Hypothalamus (tissue), 51 donors: ENCODE measurements at places on chromosomes 11 and 22.

- no peak for DNase-seq
These were observed 3.5 kb downstream of the CBX7 start for GRCh38 chr22:39148727-39149535.

DNA sequence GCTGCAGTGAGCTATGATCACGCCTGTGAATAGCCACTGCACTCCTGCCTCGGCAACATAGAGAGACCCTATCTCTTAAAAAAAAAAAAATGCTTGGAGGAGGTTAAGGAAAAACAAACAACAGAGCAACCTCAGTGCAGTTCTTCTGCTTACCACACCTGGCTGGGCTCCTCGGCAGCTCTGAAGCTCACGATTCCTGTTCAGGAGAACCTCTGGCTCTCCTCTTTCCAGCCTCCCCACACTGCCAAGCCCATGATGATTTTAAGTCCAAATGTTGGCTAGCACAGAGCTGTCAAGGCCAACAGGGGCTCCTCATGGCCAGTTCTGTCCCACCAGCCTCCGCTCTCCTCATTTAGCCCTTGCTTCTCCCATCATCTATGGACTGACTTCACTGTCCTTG is 69.7 kb upstream of the ARFGAP3 start:
- no peak for DNase-seq

DNA sequence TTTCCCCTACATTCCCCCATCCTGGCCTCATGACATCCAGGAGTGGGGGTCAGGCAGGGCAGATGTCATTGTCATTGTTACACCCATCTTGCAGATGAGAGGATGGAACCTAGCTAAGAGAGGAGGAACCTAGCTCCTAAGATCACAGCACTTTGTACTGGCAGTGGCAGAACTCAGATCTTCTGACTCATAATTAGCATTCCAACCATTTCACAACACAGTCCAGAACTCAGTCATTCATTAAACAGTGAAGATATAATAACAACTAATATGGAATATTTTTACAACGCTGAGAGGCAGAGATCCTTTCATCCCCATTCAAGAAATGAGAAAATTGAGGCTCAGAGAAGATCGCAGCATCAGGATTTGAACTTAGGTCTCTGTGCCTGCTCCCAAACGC is 127.8 kb downstream of the CHST1 start:
- no peak for DNase-seq

- DNase-seq = no peak
These were observed 8.3 kb downstream of the TRIM29 start for GRCh38 chr11:120129570-120129969.

GRCh38 chr11:68043029-68043348 is 4.2 kb downstream of the TCIRG1 start:
- DNase-seq = no peak

GRCh38 chr11:57349491-57350274 is 11.5 kb downstream of the P2RX3 start:
- peak; percentile 60 for DNase-seq

DNA sequence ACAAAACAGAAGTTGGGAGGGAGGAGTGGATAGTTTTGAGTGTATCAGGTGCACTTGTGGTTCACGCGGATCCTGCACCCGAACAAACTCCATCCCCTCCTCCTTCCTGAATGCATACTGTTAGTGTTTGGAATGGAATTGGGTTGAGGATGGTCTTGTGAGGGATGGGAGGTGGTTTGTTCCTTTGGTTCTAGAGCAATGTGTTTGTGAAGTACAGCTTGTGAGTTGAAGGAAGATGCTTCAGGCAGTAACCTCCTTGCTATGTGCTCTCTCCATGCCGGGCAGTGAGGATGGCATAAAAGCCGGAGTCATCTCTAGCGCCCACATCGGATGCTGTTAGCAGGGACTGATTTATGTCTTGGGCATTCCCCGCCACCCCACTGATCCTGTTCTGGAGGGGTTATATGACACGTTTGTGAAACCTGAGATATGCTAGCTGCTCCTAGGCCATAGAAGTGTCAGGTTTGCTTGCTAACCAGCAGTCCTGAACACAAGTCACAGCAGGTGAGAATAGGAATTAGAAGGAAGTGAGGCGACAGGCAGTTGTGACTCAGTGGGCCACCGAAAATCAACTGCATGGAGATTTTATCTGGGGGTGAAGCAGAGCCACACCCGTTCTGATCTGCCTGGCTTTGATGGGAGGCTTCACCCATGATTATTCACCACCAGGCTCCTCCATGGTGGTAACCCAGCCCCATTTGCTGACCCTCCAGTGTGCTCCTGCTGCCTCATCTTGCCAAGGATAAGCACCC is 2.2 kb downstream of the BCR start:
- no peak for DNase-seq

GRCh38 chr11:64745521-64746328 is 1.8 kb upstream of the RASGRP2 start:
- DNase-seq = peak; percentile 37

DNA sequence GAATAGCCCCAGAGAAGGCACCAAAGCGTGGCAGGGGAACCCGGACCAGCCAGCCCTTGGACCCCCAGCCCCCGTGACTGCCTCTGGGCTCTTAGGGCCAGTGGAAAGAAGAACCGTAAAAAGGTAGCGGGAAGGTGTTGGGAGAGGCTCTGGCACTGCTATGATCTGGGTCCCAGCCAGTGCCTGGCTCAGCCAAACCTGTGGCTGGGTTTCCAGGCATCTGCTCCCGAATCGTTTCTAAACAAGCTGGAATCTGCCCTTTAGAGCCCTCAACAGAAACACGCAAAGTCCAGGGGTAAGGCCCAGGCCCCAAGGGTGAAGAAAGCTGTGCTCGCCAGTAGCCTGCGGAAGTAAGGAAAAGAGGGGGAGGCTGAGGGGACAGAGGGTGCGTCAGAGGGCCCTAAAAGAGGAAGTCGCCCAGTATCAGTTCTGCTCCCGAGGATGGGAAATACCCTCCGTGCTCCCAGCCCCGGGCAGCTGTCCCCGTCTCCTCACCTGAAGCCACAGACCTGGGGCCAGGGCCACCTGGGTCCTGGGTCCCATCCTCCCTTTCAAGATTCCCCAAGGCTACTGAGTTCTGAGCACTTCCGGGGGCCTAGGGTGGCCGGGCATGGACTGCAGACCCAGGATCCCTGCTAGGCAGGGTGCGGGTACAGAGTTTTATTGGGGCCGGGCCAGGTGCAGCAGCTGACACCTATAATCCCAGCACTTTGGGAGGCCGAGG is 24.7 kb downstream of the IL10RA start:
- DNase-seq = peak; percentile 29

GRCh38 chr22:33418484-33418883 is 360.3 kb upstream of the SYN3 start:
- no peak for DNase-seq

DNA sequence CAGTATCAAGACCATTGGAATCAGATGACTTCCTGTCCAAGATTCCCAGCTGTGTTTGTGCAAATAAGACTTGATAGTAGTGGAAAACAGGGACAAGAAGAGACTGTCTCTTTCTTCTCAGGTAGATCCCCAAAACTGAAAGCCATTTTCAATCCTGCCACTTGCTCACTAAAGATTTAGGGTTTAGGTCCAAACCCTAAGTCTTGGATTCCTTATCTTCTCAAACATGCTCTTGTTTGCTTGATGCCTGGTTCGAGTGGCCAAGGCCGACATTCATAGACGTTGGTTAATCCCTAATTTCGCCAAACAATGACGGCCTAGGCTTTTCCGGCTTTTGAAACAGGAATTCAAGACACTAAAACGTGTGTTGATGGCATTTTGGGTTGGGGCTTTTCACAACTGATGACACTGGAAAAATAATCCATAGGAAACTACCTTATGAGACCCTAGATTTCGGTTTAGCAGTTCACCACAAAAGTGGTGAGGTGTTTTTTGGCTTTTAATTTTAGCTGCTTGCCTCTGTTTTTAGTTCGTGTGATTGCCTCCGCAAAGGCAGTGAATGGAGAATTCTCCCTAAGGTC is 1.0 kb upstream of the GTPBP1 start:
- no peak for DNase-seq

GRCh38 chr11:45580399-45580798 is 85.0 kb downstream of the CHST1 start:
- no peak for DNase-seq

DNA sequence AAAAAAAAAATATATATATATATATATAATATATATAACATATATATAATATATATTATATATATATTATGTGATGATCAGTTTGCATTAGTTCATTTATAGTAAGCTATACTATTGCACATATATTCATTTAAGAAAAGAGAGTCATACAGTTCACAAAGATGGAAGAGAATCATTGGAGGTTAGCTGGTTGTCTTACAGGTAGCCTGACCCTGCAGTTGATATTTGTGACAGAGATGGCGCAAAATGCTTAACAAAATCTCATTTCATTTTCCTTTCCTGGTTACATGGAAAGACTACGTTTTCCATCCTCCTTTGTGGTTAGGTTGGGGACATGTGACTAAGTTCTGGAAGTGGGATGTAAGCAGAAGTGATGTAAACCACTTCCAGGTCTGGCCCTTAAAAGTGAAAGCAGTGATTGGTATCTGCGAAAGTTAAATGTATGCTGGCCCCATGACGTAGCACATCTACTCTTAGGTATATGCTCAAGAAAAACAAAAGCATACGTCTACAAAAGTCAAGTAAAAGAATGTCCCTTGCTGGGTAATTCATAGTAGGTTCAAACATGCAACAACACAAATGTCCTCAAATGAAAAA is 7.2 kb upstream of the TMEM135 start:
- no peak for DNase-seq

GRCh38 chr11:76674517-76675400 is 4.2 kb upstream of the LRRC32 start:
- no peak for DNase-seq

DNA sequence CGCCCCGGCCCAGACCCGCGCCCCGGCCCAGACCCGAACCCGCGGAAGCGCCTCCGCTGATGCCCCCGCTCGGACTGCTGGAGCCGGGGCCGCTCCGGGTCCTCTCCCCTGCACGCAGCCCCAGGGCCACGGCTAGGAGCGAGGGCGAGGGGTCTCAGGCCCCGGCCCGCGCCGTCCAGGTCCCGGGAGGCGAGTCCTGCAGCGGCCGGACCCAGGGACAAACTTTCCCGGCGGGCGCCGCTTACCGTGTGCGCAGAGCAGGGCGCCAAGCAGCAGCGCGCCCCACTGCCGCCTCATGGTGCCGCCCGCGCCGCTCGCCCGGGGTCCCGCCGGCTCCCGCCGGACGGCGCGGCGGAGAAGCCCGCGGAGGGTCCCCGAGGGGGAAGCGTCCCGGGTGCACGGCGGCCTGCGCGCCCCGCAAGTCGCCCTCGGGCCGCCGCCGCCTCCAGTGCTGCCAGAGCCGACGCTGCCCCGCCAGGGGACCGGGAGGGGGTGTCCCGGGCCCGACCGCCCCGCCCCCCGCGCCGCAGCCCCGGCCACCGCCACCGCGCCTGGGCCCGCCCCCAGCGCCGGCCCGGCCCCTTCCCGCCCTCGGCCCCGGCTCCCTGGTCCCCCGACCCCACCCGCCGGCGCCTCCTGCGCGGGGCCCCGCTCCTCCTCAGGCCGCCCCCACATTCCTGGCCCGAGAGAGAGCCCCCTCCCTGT is at the start of gene LRP4:
LRP4 (minus strand) TSS at position 468 of the 705 bp plus-strand sequence; CDS start at position 297, 171 bp downstream.
- peak; percentile 55 for DNase-seq

DNA sequence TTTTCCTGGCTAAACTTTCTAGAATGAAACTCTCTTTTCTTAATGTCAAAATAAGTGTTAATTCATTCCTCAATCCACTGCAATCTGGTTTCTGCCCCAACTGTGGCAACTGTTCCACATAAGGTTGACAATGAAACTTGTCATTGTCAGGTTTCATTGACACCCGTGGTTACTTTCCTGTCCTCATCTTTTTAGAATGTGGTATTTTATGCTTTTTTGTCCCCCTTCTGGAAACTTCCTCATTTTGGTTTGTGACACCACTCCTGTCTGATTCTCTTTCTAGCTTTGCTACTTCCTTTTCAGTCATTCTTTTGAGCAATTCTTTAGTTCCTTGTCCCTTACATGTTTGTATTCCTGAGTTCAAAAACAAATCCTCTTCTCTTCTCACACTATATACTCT is 7.5 kb upstream of the PDE3B start:
- DNase-seq = no peak

DNA sequence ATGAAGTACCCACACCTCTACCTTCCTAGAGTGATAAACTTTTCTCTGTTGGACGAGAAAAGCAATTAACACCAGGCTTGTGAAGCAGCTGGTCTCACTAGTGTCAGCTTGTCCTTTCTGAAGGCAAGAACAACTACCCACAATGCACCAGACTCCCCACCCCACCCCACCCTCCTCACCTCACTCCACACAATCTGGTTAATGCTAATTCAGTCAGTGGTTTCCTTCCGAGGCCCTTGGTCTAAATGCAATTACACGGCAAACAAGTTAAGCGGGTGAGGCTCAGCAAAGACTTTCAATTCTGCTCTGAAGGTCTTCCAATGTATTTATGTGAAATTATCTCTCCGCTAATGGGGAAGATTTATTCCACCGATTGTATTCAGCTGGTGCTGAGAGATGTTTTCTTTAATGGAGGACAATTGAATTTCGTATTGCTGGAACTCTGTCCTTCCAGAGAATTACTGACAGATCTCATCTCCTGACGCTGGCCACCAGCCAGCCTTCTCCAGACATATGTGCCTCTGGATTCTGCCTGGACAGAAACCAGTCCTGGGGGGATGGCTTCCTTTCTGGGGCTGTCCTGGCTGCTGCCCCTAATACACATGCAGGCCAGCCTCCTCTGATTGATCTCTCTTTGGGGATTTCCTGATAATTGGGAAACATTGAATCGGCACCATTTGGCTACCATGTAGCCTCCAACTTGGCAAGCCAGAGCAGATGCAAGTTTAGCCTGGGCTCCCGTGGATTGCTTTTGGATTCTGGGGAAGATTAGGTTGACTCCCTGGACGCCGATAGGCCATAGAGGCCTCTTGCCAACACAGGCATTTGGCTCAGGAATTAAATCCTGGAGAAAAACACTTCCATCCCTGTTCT is 165.8 kb upstream of the NARS2 start:
- no peak for DNase-seq

DNA sequence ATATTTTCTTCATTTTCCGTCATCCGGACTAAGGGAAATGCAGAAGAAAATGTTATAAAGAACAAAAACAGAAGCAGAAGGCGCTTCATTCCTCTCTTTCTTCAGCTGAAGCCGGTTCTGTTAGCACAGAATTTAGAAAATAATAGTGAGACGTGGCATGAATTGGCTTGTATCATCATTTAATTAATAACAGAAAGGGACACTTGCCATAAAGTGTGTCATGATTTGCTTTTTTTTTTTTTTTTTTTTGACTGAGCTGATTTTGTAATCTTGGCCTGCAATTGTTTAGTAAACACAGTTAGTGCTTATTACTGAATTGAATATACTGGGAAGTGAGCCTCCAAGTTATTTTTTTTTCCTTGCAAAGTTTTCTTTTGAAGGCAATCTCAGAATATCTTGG is at the start of gene MMP27:
MMP27 (minus strand) TSS at position 144 of the 400 bp plus-strand sequence; CDS start at position 89, 55 bp downstream.
- no peak for DNase-seq
